ENCODE measurements at places on chromosomes 12 and 14.

DNA sequence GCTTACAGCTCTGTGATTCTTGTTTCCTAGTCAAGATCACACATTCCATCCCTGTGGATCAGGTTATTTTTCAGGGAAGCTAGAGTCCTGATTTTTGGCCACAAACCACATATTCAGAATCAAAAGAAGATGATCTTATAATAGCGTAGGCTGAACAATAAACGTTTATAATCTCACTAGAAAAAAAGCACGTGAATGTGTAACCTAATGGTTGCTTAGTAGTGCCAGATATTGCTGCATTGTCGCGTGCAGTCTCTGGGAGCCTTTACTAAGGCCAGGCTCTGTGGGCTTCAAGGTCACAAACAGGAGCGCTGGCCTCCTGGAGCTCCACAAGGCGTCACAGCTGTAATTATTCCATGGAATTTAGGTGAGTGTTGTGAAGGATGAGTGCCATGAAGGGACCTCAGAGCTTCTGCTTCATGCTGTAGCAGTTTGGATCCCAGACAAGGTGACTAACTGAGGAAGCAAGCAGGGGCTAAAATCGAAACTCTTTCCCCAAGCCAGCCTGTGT lies 17.4 kb downstream of the CDKN1B start:
- DNase-seq = no peak

DNA sequence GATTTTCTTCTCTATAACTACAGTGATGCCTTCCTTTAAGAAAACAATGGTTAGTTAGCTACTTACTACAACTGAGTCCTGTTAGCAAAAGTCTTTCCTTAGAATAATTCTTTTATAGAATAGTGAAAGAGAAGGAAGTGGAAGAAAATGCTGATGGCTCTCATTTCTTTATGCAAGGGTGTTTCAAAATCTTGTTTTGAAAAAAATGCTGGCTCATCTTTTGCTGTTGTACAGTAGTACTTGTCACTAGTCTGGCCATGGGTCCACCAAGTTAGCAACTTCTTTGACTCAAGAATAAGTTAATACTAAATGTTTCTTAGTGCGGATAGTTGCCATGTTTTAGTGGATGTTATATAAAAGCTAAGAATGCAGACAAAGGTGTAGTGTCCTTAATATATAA lies 225.4 kb downstream of the PTPRO start:
- DNase-seq = no peak

- DNase-seq = no peak
Observed at GRCh38 chr12:111578276-111578970, 20.7 kb downstream of the ATXN2 start.

DNA sequence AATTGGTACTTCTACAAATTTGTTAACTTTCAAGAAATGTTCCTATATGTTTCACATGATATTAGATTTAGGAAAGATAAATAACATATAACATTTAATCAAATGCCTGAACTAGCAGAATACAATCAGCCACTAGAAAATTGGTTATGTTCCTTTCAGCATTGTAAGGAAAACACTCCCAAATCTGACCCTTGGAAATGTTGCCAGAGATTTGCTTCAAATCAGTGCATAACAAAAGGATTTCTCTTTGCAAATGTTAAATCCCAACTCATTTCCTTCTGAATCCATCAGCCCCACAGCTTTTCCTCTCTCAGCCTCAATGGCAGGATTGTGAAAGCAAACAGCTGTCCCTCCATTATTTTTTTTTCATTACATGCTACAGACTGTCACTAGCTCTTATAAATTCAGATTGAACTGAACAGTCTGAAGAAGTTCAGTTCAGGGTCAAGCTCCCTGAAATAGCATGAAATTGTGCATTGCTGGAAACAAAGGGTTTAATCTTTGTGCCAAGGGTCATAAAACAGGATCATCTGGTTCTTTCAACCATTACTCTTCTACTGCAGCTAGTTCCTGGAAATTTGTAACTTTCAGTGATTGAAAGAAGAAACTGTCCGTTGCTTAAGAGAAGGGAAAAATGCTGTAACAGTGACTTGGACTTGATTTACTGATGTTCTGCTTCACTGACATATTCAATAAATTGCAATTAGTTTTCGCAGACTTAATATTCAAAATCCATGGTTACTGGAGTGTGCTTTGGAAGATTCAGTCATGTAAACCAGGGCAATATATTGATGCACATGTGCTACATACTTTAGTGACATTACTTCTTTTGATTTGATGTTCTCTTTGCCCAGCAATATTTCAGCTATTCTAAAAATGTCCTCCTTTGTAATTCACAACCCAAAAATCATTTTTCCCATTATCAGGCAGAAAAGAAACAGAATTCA lies 246.4 kb downstream of the RPL10L start:
- DNase-seq = no peak

- DNase-seq = no peak
Observed at GRCh38 chr14:89017417-89017816, 193.0 kb downstream of the TTC8 start.

- no peak for DNase-seq
Observed at GRCh38 chr12:78149459-78149858, 318.8 kb downstream of the NAV3 start.

DNA sequence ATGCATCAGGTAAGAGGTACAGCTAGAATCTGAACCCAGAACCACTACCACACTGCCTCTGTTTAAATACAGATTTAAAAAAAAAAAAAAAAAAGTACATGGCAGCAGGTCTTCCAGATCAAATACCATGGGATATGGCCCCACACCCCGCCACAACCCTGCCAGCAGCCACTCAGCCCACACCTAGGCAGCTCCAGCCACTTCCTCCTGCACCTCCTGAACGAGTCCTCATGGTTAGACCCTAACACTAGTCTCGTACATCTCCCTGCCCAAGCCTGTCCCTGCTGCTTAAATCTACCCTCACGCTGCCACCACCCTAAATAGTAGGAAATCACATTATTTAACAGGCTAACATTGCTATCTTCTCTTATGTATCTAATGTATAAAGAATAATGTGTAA lies 12.6 kb downstream of the SETD3 start:
- DNase-seq = no peak

- DNase-seq = no peak
Observed at GRCh38 chr12:131784909-131785762, 43.1 kb upstream of the MMP17 start.

DNA sequence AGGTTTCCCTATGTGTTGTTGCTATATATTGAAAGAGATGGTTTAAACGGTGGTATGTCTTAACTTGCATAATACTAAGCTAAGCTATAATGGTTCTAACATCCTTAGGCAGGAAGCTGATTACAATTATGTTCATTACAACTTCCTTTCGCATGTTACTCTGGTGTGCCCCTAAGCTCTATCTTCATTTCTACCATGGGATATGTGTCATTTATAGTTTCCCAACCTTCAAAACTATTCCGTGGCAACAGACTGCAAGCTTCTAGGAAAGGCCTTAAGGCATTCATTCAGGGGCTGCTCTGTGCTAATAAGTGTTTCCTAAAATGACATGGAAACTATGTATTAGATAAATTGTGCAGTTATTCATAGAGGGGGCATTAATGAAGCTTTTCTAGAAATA lies 294.6 kb downstream of the GXYLT1 start:
- DNase-seq = no peak

DNA sequence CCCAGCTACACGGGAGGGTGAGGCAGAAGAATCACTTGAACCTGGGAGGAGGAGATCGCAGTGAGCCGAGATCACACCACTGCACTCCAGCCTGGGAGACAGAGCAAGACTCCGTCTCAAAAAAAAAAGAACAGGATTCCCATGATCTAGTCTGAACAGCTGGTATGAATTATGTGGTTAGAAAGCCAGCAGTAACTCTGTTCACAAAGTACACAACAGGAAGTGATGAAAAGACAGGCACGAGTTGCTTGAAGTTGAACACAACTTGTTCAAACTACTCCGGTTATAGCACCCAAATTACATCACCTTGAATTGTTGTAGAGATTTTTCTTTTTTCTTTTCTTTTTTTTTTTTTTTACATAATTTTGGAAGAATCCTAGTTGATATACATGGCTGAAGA lies 238.8 kb upstream of the RGS6 start:
- DNase-seq = no peak

DNA sequence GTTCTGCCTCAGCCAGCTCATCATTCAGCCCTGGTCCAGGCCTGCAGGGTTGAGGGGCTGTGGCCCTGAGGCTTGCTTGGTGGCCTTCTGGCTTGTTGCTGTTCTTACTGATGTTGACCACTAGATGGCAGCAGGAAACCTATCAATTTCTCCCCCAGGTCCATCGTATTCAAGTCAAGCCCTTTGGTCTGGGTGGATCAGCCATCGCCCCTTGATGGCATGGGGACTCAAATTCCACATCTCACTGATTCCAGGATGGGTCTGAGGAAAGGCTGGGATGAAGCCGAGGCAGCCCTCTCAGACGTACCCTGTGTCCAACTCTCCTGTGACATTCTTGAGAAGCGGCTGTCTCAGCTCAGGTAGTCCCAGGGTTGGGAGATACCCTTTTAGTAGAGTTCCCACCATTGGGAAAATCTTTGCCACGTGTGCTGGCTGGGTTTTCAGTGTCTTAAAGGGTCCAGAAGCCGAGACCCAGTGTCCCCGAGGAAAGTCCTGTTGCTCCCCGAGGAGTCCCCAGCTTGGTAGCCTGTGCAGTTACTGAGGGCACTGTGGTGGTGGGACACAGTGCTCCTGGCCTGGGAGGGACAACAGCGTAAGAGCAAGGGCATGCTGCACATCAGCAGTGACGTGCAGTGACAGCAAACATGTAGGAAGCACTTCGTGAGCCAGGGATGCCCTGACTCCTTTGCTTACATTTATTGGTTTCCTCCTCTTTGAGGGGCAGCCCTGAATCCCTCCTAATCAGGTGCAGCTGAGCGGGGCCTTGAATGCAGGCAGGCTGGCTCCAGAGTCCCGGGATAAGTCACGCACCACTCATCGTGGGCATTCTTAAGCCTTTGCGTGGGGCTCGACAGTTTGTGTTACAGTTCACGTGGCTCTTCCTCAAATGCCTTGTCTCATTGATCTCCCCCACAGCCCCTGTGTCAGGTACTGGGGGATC lies 58.6 kb downstream of the TSPAN9 start:
- DNase-seq = peak; percentile 23

- no peak for DNase-seq
Observed at GRCh38 chr14:83894568-83894967, 1635.4 kb upstream of the FLRT2 start.

DNA sequence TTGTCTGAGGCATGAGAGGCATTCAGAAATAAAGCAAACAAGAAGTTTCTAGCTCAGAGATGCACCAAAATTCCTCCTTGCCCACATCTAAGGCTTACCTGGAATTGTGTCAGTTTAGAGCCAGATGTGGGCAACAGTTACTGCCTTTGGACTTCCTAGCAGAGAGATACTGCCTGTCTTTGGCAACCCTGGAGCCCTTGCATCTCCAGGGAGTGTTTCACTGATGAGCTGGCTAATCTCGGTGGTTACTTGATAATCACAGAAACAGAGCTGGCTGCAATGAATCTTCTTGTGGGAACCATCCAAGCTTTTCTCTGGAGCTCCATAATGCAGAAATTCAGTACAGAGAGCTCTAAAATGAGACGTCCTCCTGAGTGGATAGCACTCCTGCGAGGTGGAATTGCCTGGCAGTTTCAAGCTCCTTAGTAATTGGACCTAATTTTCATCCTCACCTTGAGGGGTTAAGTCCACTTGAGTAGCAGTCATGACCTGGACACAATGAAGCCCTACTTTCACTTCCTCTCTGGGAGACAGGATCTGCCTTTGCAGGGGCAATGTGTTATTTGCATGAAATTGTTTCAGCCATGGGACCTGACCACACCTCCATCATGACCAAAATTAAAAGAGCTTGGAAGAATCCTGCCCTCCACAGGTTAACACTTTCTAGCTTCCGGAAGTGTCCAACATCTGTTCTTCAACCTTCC lies 108.8 kb upstream of the ARHGAP5 start:
- no peak for DNase-seq

DNA sequence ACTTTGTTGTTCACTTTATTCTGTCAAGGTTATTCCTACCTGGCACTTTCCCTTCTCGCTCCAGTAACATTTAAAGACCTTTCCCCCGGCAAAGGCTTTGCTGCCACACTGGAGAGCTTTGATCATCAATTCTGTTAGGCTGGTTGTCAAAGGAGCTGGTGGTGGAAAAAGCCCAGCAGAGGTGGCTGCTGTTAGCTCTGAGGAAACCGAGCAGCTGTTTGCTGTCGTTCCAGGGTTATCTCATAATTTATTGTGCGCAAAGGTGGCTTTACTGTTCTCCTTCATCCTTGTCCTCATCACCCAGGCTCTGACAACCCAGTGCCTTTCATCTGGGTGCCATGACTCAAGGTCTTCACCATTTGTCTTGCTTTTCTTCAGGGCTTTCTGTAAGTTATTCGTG lies 38.2 kb upstream of the CRADD start:
- no peak for DNase-seq

- no peak for DNase-seq
Observed at GRCh38 chr12:30965613-30965985, 39.1 kb downstream of the TSPAN11 start.

DNA sequence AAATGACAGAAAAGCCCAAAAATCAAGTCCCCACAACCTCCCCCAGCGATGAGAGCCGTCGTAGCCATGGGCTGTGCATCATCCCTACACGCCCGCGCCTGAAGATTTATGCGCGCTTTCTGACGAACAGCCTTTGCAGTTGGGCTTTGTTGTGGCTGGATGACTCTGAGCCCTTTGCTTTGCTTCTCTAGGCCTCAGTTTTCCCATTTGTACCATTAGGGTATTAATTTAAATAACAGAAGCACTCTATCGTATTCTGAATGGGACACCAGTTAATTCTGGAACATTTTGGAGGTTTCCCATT lies 24.2 kb downstream of the SFSWAP start:
- DNase-seq = no peak

GRCh38 chr14:20580242-20580641 lies 7.6 kb downstream of the RNASE11 start:
- no peak for DNase-seq

- DNase-seq = no peak
Observed at GRCh38 chr12:124805050-124805449, 58.6 kb downstream of the SCARB1 start.

GRCh38 chr12:73445658-73446324 lies 1091.8 kb upstream of the ATXN7L3B start:
- DNase-seq = no peak

GRCh38 chr14:77051116-77051515 lies 22.6 kb upstream of the IRF2BPL start:
- no peak for DNase-seq

DNA sequence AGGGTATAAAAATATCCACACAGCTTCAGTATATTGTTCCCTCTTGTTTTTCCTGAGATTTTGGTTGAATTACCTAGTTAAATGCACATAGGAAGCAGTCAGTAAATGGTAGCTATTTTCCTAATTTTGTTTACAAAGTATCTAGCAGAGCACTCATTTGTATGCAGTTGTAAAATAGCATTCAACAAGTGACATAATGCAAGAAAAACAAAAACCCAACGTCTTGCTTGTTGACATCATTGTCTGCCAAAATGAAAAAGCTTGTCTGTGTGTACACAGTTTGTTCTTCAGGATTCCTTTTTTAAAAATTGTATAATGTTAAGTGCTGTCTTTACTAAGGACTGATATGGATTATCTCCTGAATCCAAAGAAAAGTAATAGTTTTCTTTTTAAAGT lies 2.7 kb downstream of the VRTN start:
- no peak for DNase-seq
